ENCODE measurements at places on chromosomes 1 and 21.

GRCh38 chr1:227943381-227944089 lies 4.2 kb downstream of the WNT9A start:
- DNase-seq: no peak

GRCh38 chr1:14522926-14523241 lies 75.6 kb upstream of the KAZN start:
- DNase-seq: no peak

GRCh38 chr1:19635646-19636045 lies 8.5 kb upstream of the NBL1 start:
- no peak for DNase-seq

- DNase-seq: no peak
Observed at GRCh38 chr1:89896105-89896942, 75.5 kb downstream of the LRRC8D start.

GRCh38 chr1:221294242-221294641 lies 415.0 kb downstream of the HLX start:
- no peak for DNase-seq

DNA sequence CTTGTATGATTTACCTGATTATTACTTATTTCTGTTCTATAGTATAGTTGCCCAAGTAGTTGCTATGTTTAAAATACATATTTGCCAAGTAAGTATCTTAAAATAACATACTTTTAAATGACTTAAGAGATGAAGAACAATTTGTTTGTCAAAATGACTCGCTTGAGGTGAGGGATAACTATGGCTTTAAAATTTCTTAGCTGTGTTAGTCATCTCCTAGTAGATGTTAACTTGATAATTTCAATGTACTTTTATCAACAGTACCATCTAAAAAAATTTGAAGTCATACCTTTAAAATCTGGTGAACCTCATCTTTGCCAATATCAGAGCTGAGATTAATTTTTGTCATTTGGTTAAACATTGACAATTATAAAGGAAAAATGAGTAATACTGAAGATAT lies 37.7 kb downstream of the ODR4 start:
- no peak for DNase-seq
